Calu3 (cell line): ENCODE measurements at places on chromosomes 7 and 10. TPM values are rescaled to one million over a fixed set of nuclear protein-coding genes. Genes with fewer than 3 reads are reported as not detected.

DNA sequence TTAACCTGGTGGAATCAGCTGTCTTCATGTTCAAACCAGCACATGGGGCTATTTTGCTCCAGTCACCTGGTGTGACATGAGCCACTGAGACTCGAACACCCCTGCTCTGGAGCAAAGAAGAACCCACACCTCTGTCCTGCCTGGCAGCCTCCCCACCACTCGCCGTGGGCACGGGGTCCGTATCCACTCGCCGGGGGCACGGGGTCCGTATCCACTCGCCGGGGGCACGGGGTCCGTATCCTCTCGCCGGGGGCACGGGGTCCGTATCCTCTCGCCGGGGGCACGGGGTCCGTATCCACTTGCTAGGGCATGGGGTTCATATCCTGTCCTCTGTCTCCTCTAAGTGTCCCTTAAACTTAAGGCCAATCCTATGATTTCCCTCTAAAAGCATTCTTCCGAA is 558.7 kb downstream of the PTPRN2 start:
- DNase-seq: no peak

- no peak for DNase-seq
Measured at GRCh38 chr7:129161524-129162225, 17.2 kb downstream of the TSPAN33 start.

Gene TMEM213
- 9.8 and 11.3 TPM in 2 replicates for total RNA-seq

DNA sequence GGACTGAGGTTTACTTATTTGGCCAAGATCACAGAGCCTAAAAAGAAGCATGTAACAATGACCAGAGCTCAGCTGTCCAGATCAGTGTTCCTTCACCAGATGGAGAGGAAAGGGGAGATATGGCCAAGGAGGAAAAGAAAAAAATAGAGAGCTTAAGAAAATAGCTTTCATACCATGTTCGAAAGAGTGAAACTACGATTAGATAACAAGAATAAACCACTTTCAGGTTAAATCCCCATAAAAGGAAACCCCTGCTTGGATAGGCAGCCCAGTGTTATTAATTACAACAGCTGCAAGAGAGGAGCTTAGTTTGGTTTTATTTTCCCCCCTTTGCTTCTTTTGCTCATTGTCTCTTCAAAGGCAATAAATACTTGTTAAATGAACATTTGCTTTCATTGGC is 160.8 kb downstream of the ZNF438 start:
- DNase-seq: no peak

- no peak for DNase-seq
Measured at GRCh38 chr10:69668721-69669120, 38.7 kb downstream of the FAM241B start.

DNA sequence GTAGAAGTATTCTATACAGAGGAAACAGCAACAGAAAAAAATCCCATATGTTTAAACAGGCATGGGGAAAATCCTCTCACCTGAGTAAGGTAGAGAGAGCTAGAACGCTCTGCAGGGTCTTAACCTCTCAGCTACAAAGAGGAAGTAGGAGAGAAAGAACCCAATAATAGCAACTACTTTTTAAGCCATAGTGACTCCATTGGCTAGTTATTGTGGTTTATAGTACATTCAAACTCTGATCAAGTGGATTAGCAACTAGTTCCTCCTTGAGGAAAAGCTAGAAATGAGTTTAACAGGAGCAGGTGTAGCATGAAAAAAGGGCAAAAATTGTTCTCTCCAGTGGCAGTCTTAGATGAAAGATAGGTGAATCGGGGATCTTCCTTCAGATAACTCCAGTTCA is 89.7 kb downstream of the HGF start:
- no peak for DNase-seq
